GDM1 (cell line): ENCODE measurements at places on chromosomes 6 and 20.

DNA sequence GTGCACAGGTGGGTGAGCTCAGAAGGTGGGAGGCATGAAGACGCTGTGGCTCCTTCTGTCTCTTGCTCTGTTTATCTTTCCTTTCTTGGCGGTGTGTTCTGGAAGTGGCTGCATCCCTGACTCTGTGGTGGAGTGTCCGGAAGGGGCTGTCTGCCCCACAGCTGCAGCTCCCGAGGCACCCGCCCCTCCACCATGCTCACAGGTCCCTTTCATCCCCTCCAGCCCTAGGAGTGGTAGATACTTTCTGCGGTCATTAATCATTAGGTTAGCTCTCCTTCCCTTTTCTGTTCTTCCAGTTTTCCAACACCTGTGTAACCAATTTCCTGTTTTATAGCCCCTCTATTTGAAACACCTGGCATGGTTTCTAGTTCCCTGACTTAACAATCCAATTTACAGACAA lies 65.6 kb downstream of the GJA10 start:
- no peak for DNase-seq

DNA sequence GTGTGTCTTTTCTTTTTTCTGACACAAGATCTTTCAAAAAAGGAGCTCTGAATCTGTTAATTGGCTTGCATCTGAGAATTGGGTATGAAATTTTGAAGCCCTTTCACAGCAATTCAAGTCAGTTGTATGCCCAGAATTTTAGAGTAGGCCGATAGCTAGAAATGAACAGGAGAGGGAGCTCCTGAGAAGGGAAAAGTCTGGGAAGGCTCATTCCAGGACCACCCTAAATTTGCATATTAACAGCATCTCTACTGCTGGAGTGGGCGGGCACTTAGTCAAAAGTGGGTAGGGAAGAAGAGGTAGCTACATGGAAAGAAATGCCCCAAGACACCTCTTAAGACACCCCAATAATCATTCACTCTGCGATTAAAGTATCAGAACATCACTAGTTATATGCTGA lies 928.3 kb downstream of the TBC1D32 start:
- no peak for DNase-seq

DNA sequence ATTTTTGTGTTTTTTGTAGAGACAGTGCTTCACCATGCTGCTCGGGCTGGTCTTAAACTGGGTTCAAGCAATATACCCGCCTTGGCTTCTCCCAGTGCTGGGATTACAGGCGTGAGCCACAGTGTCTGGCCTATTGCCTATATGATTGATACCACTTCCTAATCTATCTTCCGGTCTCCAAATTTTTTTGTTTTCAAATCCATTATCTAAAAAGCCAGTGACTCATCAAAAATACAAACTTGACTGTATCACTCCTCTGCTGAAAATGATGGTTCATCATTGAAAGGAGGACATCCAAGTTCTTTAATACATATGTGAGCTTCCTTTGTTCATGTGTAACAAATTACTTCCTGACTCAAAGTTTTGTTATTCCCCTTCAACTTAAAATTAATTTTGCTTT lies 35.5 kb downstream of the FAM8A1 start:
- DNase-seq: no peak

GRCh38 chr6:41683523-41684310 lies 45.4 kb downstream of the MDFI start:
- DNase-seq: peak; percentile 49

- no peak for DNase-seq
These were observed 373.2 kb upstream of the CNR1 start for GRCh38 chr6:88539295-88539764.

GRCh38 chr6:5302995-5303622 lies 41.8 kb downstream of the FARS2 start:
- peak; percentile 8 for DNase-seq

GRCh38 chr6:107712237-107712664 lies 111.9 kb downstream of the SCML4 start:
- no peak for DNase-seq
